ENCODE measurements at places on chromosomes 16 and 17. TPM values are rescaled to one million over a fixed set of nuclear protein-coding genes. Genes with fewer than 3 reads are reported as not detected.

Gene TLCD2
- total RNA-seq: 0.28 TPM

Gene KRT40
- not detected for total RNA-seq

Gene NUPR1
- total RNA-seq: not detected

Gene PDE6G
- 21.9 TPM for total RNA-seq

Gene ABCC3
- 1.6 TPM for total RNA-seq
